ENCODE measurements at places on chromosomes 2 and 18. TPM values are rescaled to one million over a fixed set of nuclear protein-coding genes. Genes with fewer than 3 reads are reported as not detected.

Gene SPP2
- total RNA-seq, result not detected

Gene NDC80
- 39.6 TPM for total RNA-seq

Gene CLEC4F
- total RNA-seq, result not detected

Gene ALPP
- not detected for total RNA-seq

Gene RRM2
- 220 TPM for total RNA-seq

Gene ZNF142
- 31.4 TPM for total RNA-seq

Data from endothelial cell of umbilical vein (primary cell).